Calu3 (cell line): ENCODE measurements at places on chromosomes 1 and 21.
A peak's percentile ranks its signal among the peaks of the same experiment; 100 is the strongest.

GRCh38 chr1:27872059-27872801, at the start of gene THEMIS2:
Gene THEMIS2, plus strand, starts transcription at chr1:27872544. Its CDS starts 28 bp downstream, at chr1:27872572.
- peak; percentile 68 for DNase-seq

DNA sequence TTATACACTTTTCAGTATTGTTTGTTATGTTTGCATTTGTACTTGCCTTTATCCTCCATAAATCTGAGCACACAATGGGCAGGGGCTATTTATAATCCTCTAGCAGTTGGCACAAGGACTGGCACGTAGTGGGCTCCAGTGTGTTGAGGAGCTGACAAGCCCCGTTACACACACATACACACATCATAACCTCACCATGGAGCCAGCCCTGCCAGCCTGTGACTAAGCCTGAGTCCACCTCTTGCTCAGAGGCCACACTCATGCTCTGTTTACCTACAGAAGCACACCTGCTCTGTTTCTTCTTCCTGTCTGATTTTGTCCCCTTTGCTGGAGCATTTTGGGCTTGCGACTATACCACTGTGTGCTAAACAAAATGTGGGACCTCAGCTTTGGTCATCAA, 64.5 kb upstream of the SPATA6 start:
- no peak for DNase-seq

DNA sequence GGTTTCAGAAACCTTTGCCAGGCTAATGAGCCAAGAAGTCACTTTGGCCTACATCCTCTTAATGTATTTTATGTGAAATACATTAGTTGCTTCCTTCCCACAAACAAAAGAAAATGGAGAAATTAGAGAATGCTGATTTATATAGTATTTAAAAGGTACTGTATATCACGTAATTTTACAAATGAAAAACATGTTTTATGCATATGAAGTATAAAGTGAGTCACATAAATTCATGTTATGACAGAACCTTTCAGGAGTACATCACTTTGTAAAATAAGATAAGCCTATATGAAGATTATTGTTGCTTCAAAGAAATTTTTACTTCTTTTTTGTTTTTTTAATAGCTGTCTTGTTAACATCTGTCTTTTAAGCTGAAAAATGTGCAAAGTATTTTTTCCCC, 4.6 kb downstream of the DR1 start:
- DNase-seq = no peak

- DNase-seq = peak; percentile 49
Measured at GRCh38 chr1:38958967-38959366, 17.3 kb upstream of the RHBDL2 start.

GRCh38 chr1:156706657-156707416, 1.5 kb upstream of the CRABP2 start:
- no peak for DNase-seq
